ENCODE measurements at places on chromosomes 12 and 14. TPM values are rescaled to one million over a fixed set of nuclear protein-coding genes. Genes with fewer than 3 reads are reported as not detected.

OTOGL gene
- 0.07 TPM for total RNA-seq

C1S gene
- 339 TPM for total RNA-seq

KRT82 gene
- not detected for total RNA-seq

CISTR gene
- not detected for total RNA-seq

VASH1 gene
- 7.7 TPM for total RNA-seq

CCDC175 gene
- not detected for total RNA-seq
